ENCODE measurements at places on chromosomes 5 and 9.
A peak's percentile ranks its signal among the peaks of the same experiment; 100 is the strongest.

GRCh38 chr5:45521067-45521466 is 175.1 kb downstream of the HCN1 start:
- DNase-seq, result peak; percentile 65

DNA sequence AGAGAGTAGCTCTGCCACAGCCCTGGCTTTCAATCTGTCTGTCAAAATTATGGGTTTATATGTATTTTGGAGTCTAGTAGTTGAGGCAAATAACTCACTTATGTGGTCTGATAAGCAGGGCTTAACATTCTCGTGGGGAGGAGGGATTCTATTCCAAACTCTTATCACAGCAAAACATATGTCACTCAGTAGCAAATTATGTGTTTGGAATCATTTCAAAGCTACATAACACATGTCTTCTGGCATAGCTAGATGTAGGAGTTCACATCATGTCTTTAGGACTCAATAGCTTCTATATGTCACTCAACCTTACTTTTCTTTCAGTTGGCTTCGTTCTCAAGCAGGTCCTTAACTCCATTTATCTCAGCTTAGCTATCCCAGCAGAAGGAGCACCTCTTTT is 144.5 kb upstream of the SEMA6A start:
- DNase-seq, result no peak

DNA sequence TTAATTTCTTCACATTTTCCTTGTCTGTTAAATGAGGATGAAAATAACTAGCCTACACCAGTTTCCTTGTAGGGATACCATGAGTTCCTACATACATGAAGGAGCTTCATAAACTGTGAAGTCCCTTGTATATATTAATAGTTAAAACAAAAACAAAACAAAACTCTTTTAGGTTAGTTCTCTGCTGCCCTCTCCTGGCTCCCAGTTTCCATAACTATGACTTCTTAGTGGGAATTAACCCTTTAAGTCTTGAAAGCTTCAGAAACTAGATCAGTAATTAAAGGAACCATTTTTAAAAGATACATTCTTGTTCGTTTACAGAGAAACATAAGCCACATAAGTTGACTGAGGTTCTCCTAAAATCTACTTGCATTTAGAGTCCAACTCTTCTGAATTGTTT is 500.0 kb upstream of the C9orf72 start:
- DNase-seq, result peak; percentile 58

DNA sequence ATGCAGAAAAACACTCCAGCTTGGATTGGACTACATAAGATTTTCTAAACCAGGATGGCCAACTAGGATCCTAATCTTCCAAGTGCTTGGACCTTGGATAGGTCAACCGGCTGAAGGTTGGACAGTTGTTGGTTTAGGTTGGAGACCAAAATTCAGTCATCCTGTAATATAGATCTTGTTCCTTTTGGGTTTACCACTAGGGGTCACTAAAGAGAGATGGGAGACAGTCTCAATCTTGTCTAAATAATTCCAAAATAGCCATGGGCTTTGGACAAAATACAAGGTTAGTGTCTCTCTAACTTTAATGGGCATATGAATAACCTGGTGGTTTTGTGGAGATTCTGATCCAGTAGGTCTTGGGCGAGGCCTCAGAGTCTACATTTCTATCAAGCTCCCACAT is 148.7 kb upstream of the ERCC6L2 start:
- peak; percentile 59 for DNase-seq

GRCh38 chr5:127014573-127014972 is 15.8 kb downstream of the MARCHF3 start:
- DNase-seq, result no peak

Data from ACHN (cell line).